ENCODE measurements at places on chromosomes 6 and 20.

GRCh38 chr20:16434062-16434664 lies 139.1 kb downstream of the KIF16B start:
- peak; percentile 25 for DNase-seq

DNA sequence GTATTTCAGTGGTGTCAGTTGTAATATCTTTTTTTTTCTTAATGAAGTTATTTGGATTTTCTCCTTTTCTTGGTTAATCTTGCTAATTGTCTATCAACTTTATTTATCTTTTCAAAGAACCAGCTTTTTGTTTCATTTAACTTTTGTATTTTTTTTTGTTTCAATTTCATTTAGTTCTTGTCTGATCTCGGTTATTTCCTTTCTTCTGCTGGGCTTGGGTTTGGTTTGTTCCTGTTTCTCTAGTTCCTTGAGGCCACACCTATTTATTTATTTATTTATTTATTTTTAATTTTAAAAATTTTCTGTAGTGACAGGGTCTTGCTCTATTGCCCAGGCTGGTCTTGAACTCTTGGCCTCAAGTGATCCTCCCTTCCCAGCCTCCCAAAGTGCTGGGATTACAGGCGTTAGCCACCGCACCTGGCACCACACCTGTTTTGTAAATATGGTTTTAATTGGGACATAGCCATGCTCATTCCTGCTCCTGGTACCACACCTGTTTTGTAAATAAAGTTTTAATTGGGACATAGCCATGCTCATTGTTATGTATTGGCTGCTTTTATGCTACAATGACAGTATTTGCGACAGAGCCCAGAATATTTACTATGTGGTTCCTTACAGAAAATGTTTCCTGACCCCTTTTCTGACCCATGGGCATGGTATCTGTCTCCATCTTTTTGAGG lies 22.2 kb downstream of the KDM1B start:
- DNase-seq, result no peak

DNA sequence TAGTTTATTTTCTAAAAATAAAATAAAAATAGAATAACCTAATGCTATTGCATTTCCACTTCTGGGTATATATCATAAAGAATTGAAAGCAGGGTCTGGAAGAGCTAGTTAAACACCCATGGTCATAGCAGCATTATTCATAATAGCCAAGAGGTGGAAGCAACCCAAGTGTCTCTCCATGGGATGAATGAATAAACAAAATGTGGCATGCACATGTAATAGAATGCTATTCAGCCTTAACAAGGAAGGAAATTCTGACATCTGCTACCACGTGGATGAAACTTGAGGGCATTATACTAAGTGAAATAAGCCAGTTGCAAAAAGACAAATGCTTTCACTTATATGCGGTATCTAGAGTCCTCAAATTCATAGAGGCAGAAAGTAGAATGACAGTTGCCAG lies 130.8 kb downstream of the TIAM2 start:
- no peak for DNase-seq

GRCh38 chr6:144286503-144287393 lies 1.6 kb downstream of the UTRN start:
- no peak for DNase-seq

- DNase-seq, result no peak
Observed at GRCh38 chr6:168596344-168596743, 155.4 kb downstream of the SMOC2 start.

DNA sequence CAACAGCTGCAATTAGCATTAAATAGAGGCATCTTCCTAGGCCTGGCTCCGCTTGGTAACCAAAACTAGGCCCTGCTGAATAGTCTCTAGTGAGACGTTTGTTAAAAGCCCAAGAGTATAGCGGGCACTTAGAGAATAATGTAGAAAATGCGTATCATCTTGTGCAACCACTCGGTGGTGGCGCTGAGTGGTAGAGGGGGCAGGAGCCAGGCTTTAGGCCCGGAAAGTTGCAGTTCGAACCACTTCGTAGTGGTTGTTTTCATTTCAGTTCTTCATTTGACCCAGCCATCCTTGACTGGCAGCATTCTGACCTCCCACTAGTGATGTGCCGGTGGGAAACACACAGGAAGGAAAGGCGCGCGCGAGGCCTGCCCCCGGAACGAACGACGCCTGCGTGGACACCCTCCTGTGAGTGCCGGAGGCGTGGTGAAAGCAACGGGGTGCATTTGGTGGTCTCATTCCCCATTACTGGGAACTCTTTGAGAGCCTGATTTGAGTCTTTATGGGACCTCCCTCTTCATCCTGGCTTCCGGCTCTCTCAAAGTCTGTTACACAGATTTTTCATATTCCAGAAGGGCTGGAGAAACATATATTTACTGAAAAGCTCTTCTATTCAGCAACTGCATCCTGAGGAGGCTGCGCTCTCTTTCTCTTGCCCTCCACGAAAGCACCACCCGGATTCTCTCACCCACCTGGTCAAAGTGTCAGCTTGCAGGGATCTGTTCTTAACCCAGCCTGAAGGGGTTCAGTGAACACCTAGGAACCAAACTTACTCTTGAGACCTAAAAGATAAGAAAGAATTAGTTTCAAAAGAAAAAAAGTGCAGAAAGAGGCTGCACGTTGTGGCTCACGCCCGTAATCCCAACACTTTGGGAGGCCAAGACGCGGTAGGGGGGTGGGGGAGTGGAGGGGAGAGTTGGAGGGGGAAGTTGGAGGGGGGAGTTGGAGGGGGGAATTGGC lies 18.2 kb downstream of the GPX5 start:
- no peak for DNase-seq

GRCh38 chr6:142702501-142703460 lies 242.2 kb downstream of the HIVEP2 start:
- no peak for DNase-seq

DNA sequence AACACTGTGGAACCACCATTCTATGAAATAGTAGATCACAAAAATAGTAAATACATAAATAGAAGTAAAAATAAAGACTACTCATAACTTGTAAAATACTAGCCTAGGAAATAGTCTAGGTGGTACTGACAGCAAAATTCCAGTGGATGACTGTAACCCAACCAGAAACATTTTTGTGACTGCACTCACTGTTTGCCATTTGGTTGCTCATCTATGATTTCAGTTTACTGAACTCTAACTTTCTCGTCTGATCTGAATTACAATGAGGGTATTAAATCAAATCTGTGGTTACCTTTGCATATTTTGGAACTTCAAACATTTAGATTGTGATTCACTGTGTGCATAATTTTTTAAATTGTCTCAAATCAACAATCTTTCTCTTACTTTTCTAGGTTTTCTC lies 151.1 kb downstream of the KHDC1L start:
- no peak for DNase-seq

GRCh38 chr6:166768761-166769160 lies 141.7 kb upstream of the RPS6KA2 start:
- no peak for DNase-seq

- DNase-seq, result no peak
Observed at GRCh38 chr6:113315879-113316278, 541.3 kb upstream of the MARCKS start.

DNA sequence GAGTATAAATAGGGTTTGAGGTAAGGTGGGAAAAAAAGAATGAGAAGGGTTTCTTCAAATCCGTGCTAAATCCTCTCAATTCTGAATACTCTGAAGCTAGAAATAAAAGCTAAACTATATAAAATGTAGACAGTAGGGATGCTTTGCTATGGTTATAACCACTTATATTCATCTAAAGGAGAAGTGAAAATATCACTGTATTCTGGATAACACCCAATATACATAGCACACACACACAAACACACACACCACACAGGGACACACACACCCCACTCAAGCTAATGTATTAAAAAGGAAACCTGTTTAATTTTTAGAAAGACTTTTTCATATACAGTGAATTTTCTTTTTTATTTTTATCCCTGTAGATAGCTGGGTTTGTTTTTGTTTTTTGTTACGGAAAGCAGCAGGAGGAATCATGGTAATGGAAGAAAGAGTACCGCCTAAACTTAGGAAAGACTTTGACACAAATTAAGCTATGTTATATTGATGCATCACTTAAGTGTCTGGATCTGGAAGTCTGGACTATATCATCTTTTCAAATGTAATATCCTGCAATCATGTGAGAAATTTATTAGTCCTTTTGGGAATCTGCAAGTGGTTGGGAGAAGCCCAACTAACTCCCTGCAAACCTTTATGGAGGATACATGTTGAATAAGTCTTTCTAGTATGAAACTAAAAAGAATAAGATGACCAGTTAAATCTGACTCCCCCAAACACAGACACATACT lies 68.4 kb upstream of the FABP7 start:
- no peak for DNase-seq

GRCh38 chr6:145428706-145429105 lies 306.6 kb downstream of the EPM2A start:
- no peak for DNase-seq

DNA sequence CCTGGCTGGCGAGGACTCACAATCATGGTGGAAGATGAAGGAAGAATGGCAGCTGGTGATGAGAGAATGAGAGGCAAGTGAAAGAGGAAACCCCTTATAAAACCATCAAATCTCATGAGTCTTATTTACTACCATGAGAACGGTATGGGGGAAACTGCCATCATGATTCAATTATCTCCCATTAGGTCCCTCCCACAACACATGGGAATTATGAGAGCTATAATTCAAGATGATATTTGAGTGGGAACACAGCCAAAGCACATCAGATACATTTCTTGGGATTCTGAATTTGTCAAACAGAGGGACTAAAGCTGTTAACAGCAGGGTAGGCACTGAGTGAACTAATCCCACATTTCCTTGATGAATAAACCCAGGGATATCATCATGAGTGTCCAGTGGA lies 116.2 kb upstream of the PLCB4 start:
- DNase-seq, result no peak

DNA sequence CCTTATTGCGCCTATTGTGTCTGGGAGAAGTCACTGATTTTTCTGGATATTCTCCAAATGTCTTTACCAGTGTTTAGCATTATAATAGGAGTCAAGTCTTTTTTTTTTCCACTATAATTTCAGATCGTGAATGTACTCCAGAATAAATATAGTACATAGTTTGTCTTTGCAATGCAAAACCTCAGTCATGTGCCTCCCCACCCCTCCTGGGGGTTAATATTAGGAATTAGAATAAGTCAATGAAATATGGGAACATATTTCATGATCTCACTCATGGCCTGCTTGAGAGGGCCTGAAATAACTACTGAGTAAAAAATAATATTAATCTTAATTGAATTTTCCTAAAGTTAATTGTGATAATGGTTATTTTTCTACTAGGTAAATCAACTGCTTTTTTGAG lies 79.0 kb upstream of the TMEM170B start:
- DNase-seq, result no peak

- DNase-seq, result no peak
Observed at GRCh38 chr6:159042003-159042825, 2.6 kb downstream of the TAGAP start.

DNA sequence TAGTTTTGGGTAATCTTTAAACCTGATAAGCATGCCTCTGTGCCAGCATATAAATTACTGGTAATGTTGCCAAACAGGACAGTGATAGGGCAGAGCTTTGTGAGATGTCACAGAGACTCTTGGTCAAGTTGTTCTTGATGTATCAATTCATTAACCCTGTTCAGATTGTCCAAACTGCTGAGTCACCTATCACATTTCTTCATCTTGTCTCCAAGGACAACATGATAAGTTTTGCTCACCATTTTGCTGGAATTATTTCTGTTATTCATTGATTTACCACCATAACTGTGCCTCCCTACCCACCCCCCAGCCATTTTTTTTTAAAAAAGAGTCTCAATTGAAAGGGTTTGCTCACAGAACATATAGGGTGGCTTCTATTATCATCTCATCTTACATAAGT lies 19.5 kb upstream of the GMNN start:
- DNase-seq, result no peak

DNA sequence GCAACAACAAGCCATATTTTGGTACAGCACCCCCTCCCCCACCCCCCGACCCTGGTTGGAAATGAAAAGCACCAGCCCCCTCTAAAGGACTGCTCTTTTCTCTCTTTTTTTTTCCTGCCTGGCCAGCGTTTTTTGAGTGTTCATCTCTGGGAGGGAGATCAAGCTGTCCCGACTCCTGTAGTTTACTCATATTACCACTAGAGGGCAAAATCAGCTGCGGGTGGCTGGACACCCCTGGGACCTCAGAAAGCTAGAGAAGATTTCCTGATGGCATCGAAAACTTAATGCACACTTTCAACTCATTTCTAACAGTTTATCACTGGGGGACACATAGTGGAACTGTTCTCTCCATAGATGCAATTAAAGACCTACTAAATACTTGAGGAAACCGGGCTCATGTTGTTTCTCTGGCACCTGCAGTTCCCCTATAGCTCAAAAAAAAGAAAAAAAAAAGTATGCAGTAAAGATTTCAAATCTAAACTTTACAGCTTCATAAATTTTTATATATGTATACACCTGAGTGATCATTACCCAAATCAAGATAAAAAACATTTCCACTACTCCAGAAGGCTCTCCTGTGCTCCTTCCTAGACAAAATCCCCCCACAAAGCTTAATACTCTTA lies 24.4 kb downstream of the CNBD2 start:
- DNase-seq, result peak; percentile 17

GRCh38 chr6:160084198-160084776 lies 37.3 kb upstream of the SLC22A1 start:
- DNase-seq, result no peak

- no peak for DNase-seq
Observed at GRCh38 chr6:91045161-91045560, 458.3 kb upstream of the MAP3K7 start.

- no peak for DNase-seq
Observed at GRCh38 chr20:50932016-50932485, 814 bp upstream of the ADNP start.

DNA sequence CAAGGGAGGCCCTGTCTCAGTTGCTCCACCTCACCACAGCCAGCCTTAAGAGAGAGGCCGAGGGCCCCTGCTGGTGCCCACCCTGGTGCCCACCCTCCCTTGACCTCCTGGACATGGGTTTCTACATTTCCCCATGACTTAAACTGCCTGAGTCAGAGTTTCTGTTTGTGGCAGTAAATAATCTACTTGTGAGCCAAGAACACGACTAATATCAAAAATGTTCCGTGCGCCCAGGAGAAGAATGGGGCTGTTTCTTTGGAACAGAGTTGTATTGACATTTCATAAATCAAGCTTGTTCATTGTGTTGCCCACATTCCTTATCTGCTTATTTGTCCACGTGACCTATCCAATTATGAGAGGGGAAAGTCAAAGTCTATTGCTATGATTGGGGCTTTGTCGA lies 143.5 kb downstream of the ANKRD60 start:
- no peak for DNase-seq

DNA sequence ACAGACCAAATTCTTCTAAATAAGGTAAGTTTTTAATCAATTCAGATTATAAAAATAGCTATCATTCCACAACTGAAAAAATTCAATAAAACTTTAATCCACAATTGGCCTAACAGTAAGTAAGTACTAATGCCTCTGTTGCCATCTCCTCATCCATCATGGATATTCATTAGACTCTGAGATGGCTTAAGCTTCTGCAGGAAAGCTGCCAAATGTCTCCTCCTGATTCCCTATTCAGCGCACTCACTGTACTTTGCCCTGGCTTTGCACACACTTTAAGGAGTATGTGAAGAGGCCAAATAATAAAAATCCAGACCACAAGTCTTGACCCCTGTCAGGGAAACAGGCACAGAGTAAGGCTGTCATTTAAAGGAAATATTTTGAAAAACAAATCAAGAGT lies 23.6 kb downstream of the PGM3 start:
- no peak for DNase-seq

GRCh38 chr6:142713959-142714358 lies 231.0 kb downstream of the HIVEP2 start:
- DNase-seq, result no peak

GRCh38 chr6:44285552-44286284 lies 15.5 kb downstream of the TMEM151B start:
- DNase-seq, result no peak

All from stimulated activated CD8-positive, alpha-beta memory T cell treated with anti-CD3 and anti-CD28 coated beads, Interleukin-7, amount 100 ng/mL, for 48 hours (primary cell).